ENCODE measurements at places on chromosomes 11 and 22. TPM values are rescaled to one million over a fixed set of nuclear protein-coding genes. Genes with fewer than 3 reads are reported as not detected.

- no peaks in the 10 kb centered on the region for H3K36me3 ChIP-seq
- no peak overlapping the region for H3K4me3 ChIP-seq
- H3K27me3 ChIP-seq = peaks cover 19% of the 10 kb centered on the region
- peak; percentile 31 for DNase-seq
- H3K4me1 ChIP-seq = no peaks in the 10 kb centered on the region
These were observed 65.4 kb upstream of the TSPAN18 start for GRCh38 chr11:44661311-44661717.

DNA sequence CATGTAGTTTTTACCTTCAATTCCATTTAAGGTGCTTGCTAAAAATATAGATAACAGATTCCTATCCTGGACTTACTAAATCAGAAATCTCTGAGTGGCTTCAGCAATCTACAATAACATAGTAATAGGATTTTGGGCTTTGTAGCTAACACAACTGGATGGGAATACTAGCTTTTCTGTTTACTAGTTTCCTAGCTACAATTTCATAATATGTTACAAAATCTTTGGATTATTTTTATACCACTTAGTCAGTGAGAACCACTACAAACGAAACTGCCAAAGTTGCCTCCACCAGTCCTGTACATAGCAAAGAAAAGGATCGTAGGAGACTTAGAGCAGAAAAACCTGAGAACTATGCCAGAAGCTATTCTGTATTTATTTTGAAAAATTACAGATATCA lies 87.7 kb upstream of the ANO3 start:
- H3K4me3 ChIP-seq = no peak overlapping the region
- H3K36me3 ChIP-seq = no peaks in the 10 kb centered on the region
- no peaks in the 10 kb centered on the region for H3K27me3 ChIP-seq
- peak; percentile 84 for DNase-seq
- peaks cover 35% of the 10 kb centered on the region for H3K4me1 ChIP-seq
- H3K27ac ChIP-seq = peak overlapping the region; percentile 72

- no peak overlapping the region for H3K4me3 ChIP-seq
- no peaks in the 10 kb centered on the region for H3K4me1 ChIP-seq
- DNase-seq = no peak
- H3K36me3 ChIP-seq = no peaks in the 10 kb centered on the region
- no peak overlapping the region for H3K27ac ChIP-seq
These were observed 9.1 kb downstream of the PITPNM1 start for GRCh38 chr11:67496113-67496512.

- peak; percentile 96 for DNase-seq
- peaks cover 12% of the 10 kb centered on the region for H3K36me3 ChIP-seq
- peak overlapping the region; percentile 87 for H3K4me3 ChIP-seq
- H3K4me1 ChIP-seq = peaks cover 17% of the 10 kb centered on the region
- H3K27ac ChIP-seq = peak overlapping the region; percentile 94
These were observed 812 bp downstream of the FADD start for GRCh38 chr11:70203751-70204465.

DNA sequence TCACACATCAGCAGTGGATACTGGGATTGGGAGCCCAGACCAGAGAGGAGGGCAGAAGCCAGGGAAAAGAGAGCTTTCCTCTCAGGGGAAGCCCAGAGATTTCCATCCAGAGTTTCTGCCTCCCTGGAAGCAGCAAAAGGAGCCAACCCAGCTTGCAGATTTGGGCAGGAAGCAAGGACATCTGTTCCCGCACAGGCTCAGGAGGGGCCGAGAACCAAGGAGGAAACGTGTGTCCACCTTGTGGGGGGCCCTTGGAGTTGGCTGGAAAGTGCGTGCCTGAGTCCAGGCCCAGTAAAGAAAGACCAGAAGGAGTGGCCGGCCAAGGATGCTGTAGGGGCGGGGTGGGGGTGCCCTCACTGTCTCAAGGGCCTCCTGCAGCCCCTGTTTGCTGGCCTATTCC lies 6.0 kb upstream of the NPTXR start:
- no peak overlapping the region for H3K27ac ChIP-seq
- no peaks in the 10 kb centered on the region for H3K36me3 ChIP-seq
- H3K4me3 ChIP-seq = no peak overlapping the region

- peak overlapping the region; percentile 91 for H3K4me3 ChIP-seq
- H3K27me3 ChIP-seq = no peaks in the 10 kb centered on the region
- peak overlapping the region; percentile 74 for H3K27ac ChIP-seq
- DNase-seq = peak; percentile 48
These were observed 1.3 kb downstream of the FAR1 start for GRCh38 chr11:13669544-13670488.

GRCh38 chr11:33045551-33046255 lies 6.3 kb downstream of the TCP11L1 start:
- H3K27me3 ChIP-seq = no peaks in the 10 kb centered on the region
- H3K4me1 ChIP-seq = peaks cover 20% of the 10 kb centered on the region
- no peak overlapping the region for H3K27ac ChIP-seq
- DNase-seq = peak; percentile 36
- H3K4me3 ChIP-seq = no peak overlapping the region
- H3K36me3 ChIP-seq = peaks cover 34% of the 10 kb centered on the region

- no peaks in the 10 kb centered on the region for H3K36me3 ChIP-seq
- no peak overlapping the region for H3K27ac ChIP-seq
- H3K4me3 ChIP-seq = no peak overlapping the region
- peak; percentile 21 for DNase-seq
- no peaks in the 10 kb centered on the region for H3K27me3 ChIP-seq
- H3K4me1 ChIP-seq = peaks cover 3% of the 10 kb centered on the region
These were observed 21.1 kb upstream of the RDX start for GRCh38 chr11:110317516-110317932.

DNA sequence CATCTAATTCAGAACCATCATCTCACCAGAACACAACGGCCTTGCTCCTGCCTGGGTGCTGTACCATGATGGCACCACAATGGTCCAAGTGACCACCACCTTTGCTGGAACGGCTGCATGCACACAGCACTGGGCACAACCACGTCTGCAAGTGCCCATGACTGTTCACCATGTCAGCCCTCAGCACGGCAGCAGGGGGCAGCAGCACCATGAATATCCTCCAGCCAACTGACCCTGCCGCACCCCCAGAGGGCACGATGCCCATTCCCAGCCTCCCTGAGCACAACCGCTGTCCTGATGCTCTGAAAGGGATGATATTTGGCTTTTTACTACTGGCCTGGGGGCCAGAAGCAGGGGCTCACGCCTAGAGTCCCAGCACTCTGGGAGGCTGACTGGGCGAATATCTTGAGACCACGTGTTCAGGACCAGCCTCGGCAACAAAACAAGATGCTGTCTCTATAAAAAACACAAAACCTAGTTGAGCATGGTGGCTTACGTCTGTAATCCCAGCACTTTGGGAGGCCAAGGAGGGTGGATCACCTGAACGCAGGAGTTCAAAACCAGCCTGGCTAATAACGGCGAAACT lies 25.7 kb downstream of the DRD4 start:
- H3K4me3 ChIP-seq = no peak overlapping the region
- DNase-seq = peak; percentile 77
- H3K27ac ChIP-seq = no peak overlapping the region
- no peaks in the 10 kb centered on the region for H3K36me3 ChIP-seq
- no peaks in the 10 kb centered on the region for H3K27me3 ChIP-seq
- H3K4me1 ChIP-seq = peaks cover 14% of the 10 kb centered on the region

DNA sequence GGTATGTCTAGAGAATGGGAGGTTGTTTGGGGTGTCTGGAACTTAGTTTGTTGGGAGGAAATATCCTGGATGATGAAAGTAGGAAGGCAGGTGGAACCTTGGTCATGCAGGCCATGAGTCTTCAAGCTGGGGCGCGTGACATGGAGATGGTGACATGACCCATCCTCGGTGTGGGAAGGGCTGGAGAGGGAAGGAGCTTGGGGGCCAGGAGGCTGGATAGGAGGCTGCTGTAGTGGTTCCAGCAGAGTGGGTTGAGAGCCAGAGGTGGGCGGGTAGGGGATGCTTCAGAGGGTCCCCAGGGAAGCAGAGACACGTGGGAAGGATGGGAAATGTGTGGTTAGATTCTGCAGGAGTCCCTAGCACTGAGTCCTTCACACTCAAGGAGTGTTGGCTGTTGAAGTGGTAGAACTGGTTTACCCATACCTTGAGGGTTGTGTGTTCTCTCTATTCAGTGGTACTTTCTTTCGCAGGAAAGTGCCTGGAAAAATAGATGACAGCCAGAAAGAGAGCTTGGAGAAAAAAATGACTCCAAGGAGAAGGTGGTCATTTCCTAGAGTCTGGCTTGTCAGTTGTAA lies 56.8 kb downstream of the LDLRAD3 start:
- no peaks in the 10 kb centered on the region for H3K36me3 ChIP-seq
- no peak overlapping the region for H3K4me3 ChIP-seq

- peak; percentile 79 for DNase-seq
- peak overlapping the region; percentile 60 for H3K4me3 ChIP-seq
- no peaks in the 10 kb centered on the region for H3K27me3 ChIP-seq
- H3K36me3 ChIP-seq = no peaks in the 10 kb centered on the region
- H3K27ac ChIP-seq = peak overlapping the region; percentile 84
These were observed 218.6 kb downstream of the NAV2 start for GRCh38 chr11:19931141-19931770.

GRCh38 chr22:17699696-17700340 lies 61.3 kb downstream of the BCL2L13 start:
- no peaks in the 10 kb centered on the region for H3K27me3 ChIP-seq
- DNase-seq = no peak
- no peak overlapping the region for H3K4me3 ChIP-seq
- no peak overlapping the region for H3K27ac ChIP-seq

- peaks cover 44% of the 10 kb centered on the region for H3K4me1 ChIP-seq
- DNase-seq = no peak
- no peaks in the 10 kb centered on the region for H3K27me3 ChIP-seq
- H3K4me3 ChIP-seq = no peak overlapping the region
- peaks cover 22% of the 10 kb centered on the region for H3K36me3 ChIP-seq
- H3K27ac ChIP-seq = peak overlapping the region; percentile 81
These were observed 185.5 kb downstream of the SWAP70 start for GRCh38 chr11:9849389-9849788.

DNA sequence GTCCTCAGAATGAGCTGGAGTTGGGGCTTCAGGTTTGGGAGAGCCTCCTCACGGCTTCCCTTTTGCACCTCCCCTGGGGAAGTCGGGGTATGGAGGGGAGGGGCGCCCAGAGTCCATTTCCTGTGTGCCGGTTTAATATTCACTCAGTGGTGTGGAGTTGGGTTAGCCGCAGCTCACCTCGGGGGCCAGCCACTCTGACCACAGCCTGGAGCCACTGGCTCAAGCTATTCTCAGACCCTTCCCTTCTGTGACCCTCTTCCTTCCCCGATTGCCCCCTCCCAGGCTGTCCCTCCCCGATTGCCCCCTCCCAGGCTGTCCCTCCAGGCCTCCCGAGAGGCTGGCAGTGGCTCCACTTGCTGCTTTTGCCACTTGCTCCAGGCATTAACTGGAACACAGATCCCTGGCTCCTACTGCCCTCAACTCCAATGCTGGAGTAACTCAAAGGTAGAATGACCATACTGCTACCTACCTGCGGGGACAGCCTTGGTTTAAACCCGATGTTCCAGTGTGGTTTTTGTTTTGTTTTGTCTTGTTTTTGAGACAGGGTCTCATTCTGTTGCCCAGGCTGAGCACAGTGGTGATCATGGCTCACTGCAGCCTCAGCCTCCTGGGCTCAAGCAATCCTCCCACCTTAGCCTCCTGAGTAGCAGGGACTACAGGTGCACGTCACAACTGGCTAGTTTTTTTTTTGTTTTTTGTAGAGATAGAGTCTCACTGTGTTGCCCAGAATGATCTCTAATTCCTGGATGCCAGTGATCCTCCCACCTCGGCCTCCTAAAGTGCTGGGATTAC lies 29.3 kb downstream of the RPUSD4 start:
- no peak for DNase-seq
- H3K27me3 ChIP-seq = no peaks in the 10 kb centered on the region
- H3K36me3 ChIP-seq = no peaks in the 10 kb centered on the region
- H3K27ac ChIP-seq = no peak overlapping the region

- no peaks in the 10 kb centered on the region for H3K4me1 ChIP-seq
- no peak for DNase-seq
- H3K4me3 ChIP-seq = no peak overlapping the region
- no peak overlapping the region for H3K27ac ChIP-seq
- H3K27me3 ChIP-seq = no peaks in the 10 kb centered on the region
- no peaks in the 10 kb centered on the region for H3K36me3 ChIP-seq
These were observed 2.8 kb downstream of the NUDT8 start for GRCh38 chr11:67626970-67627369.

GRCh38 chr22:18065256-18065655 lies 12.5 kb upstream of the PEX26 start:
- no peak overlapping the region for H3K4me3 ChIP-seq
- no peak for DNase-seq
- no peak overlapping the region for H3K27ac ChIP-seq
- no peaks in the 10 kb centered on the region for H3K27me3 ChIP-seq
- H3K36me3 ChIP-seq = no peaks in the 10 kb centered on the region
- H3K4me1 ChIP-seq = peaks cover 34% of the 10 kb centered on the region

- H3K27me3 ChIP-seq = peaks cover 12% of the 10 kb centered on the region
- DNase-seq = peak; percentile 49
- no peak overlapping the region for H3K4me3 ChIP-seq
- no peaks in the 10 kb centered on the region for H3K4me1 ChIP-seq
- no peaks in the 10 kb centered on the region for H3K36me3 ChIP-seq
These were observed 4.5 kb downstream of the LMNTD2 start for GRCh38 chr11:555780-556661.

- no peaks in the 10 kb centered on the region for H3K27me3 ChIP-seq
- H3K36me3 ChIP-seq = no peaks in the 10 kb centered on the region
- H3K4me3 ChIP-seq = no peak overlapping the region
- H3K4me1 ChIP-seq = peaks cover 6% of the 10 kb centered on the region
These were observed 771.1 kb upstream of the LUZP2 start for GRCh38 chr11:23725752-23726151.

- no peak overlapping the region for H3K4me3 ChIP-seq
- peak; percentile 62 for DNase-seq
- no peaks in the 10 kb centered on the region for H3K4me1 ChIP-seq
These were observed 8.5 kb downstream of the MRPL16 start for GRCh38 chr11:59801981-59802638.

- peaks cover 10% of the 10 kb centered on the region for H3K4me1 ChIP-seq
- H3K27me3 ChIP-seq = no peaks in the 10 kb centered on the region
These were observed 1391.3 kb downstream of the BRD1 start for GRCh38 chr22:48436201-48436931.

DNA sequence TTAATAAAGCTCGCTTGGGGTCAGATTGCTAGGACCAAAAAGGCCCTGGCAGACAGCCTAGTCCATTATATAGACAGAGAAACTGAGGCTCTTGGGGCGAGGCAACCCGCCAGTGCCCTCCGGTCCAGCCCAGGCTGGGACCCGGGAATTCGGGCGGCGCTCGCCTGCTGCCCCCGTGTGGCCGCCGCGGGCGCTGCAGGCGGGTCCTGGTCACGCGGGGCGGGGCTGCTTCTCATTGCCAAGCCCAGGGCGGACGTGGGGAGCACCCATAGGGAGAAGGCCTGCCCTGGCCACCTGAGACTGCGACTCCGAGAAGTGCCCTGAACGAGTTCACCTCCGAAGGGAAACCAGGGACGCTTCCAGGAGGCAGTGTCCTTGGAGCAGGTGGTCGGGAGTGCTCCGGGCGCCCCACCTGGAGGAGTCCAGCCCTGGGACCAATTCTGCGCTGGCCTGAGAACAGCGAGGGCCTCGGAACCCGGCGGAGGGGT lies 36.0 kb upstream of the CSNK1E start:
- H3K4me3 ChIP-seq = no peak overlapping the region
- no peaks in the 10 kb centered on the region for H3K27me3 ChIP-seq
- H3K27ac ChIP-seq = no peak overlapping the region
- H3K4me1 ChIP-seq = no peaks in the 10 kb centered on the region
- DNase-seq = peak; percentile 75

Gene CTSW
- 0.23 TPM for polyA plus RNA-seq

Gene CBLIF
- not detected for polyA plus RNA-seq

Gene CENPM
- 18.9 TPM for polyA plus RNA-seq

Gene POTEH
- polyA plus RNA-seq = not detected

Gene SGSM1
- polyA plus RNA-seq = not detected

Gene RNF121
- polyA plus RNA-seq = 18.1 TPM

Gene ANO1
- not detected for polyA plus RNA-seq

Gene LMNTD2
- 0.36 TPM for polyA plus RNA-seq

Gene TREH
- 0.09 TPM for polyA plus RNA-seq

Gene MUC6
- not detected for polyA plus RNA-seq

Gene MMP1
- polyA plus RNA-seq = 37.9 TPM

Gene NEFH
- 2.5 TPM for polyA plus RNA-seq

Gene CSF2RB
- 2.3 TPM for polyA plus RNA-seq

Gene PKP3
- 2.2 TPM for polyA plus RNA-seq
